ENCODE measurements at places on chromosomes 5 and 9. TPM values are rescaled to one million over a fixed set of nuclear protein-coding genes. Genes with fewer than 3 reads are reported as not detected.

The PCDHGB7 gene
- total RNA-seq, result 4.8 TPM

The TRIM52 gene
- total RNA-seq, result 4.2 TPM

The B4GALT7 gene
- total RNA-seq, result 37.1 TPM

The PFN3 gene
- total RNA-seq, result not detected

The C5orf58 gene
- total RNA-seq, result not detected

The IFNA21 gene
- total RNA-seq, result not detected

The PCDHGA2 gene
- 0.79 TPM for total RNA-seq

Data from pulmonary artery endothelial cell (primary cell).